Large intestine (tissue), 12 donors: ENCODE measurements at places on chromosomes 7 and 10. TPM values are rescaled to one million over a fixed set of nuclear protein-coding genes. Genes with fewer than 3 reads are reported as not detected.
A peak's percentile ranks its signal among the peaks of the same experiment; 100 is the strongest.

GRCh38 chr7:135414850-135415439 lies 95.0 kb downstream of the CNOT4 start:
- no peaks in the 10 kb centered on the region for H3K27me3 ChIP-seq
- H3K36me3 ChIP-seq: peaks cover 13% of the 10 kb centered on the region
- no peak overlapping the region for H3K27ac ChIP-seq
- peak; percentile 7 for DNase-seq
- no peak overlapping the region for H3K4me3 ChIP-seq
- no peaks in the 10 kb centered on the region for H3K4me1 ChIP-seq

DNA sequence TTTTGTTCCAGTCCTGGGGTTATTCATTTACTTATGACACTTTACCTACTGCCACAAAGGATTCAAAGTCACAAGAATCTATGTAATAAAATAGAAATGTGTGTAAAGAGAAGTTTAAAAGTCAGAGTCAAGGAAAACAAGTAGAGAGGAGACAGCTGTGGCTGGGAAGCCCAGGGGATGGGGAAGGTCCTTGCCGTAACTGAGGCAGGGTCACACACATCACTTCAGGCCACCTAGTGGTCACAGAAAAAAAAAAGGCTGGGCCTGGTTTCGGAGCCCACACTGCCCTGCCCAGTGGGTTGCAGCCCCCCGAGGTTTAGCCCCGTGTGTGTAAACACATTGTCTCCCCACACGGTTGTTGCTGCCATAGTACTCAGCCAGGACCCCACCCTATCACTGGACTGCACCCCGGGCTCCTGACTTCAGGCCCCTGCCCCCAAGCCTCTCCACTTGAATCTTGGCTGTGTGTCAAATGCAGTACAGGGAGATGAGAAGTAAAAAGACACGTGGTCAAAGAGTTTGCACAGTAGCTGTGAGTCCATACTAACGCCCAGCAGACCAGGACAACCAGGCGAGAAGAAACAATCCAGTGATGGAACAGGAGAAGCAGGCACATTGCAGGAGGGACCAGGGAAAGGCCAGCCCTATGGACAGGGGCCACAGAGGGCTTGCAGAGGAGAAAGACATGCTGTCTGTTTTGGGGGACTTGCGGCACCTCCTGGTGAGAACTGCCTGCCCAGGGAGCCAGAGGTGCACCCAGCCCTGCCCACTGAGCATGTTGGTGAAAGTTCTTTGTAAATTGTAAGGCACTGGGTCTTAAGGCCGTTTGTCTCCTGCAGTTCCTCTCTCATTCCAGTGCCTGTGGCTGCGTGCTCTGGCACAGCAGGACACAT lies 91.4 kb upstream of the MACROH2A2 start:
- DNase-seq: peak; percentile 63
- H3K27me3 ChIP-seq: no peaks in the 10 kb centered on the region

The LRRC17 gene
- polyA plus RNA-seq: 30.2 TPM

GRCh38 chr7:50300336-50300735 lies 4.2 kb upstream of the IKZF1 start:
- H3K36me3 ChIP-seq: no peaks in the 10 kb centered on the region
- no peak overlapping the region for H3K4me3 ChIP-seq
- no peaks in the 10 kb centered on the region for H3K4me1 ChIP-seq
- DNase-seq: no peak
- peaks cover 53% of the 10 kb centered on the region for H3K27me3 ChIP-seq

DNA sequence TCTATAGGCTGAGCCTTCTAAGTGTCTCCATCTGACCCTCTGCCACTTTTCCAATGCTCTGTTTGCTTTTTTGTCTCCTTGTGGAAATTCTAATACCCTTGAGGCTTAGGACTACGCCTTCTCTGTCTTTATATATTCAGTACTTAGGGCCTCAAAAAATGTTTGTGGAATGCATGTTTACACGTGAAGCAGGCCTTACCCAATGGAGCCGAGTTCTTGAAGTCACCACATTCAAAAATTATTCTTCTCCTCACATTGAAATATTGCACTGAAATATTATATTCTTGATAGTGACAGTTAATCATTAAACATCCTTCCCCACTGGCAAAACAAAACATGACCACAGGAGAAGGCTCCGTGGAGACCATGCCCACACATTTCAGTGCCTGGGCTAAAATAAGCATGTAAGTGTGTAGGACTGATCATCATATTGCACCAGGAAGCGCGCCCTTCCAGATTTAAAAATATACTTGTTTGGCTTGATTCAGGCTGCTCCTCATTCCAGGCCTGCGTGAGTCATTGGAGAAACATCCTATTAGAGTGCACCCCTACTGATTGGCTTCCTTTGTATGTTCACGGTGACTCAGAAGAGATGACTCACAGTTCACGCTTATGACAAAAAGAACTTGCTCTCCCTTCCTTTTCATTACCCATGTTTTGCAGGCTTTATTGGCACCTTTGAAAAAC lies 307.4 kb upstream of the AOAH start:
- peaks cover 13% of the 10 kb centered on the region for H3K4me1 ChIP-seq
- peak; percentile 84 for DNase-seq
- no peak overlapping the region for H3K4me3 ChIP-seq
- H3K27me3 ChIP-seq: no peaks in the 10 kb centered on the region

DNA sequence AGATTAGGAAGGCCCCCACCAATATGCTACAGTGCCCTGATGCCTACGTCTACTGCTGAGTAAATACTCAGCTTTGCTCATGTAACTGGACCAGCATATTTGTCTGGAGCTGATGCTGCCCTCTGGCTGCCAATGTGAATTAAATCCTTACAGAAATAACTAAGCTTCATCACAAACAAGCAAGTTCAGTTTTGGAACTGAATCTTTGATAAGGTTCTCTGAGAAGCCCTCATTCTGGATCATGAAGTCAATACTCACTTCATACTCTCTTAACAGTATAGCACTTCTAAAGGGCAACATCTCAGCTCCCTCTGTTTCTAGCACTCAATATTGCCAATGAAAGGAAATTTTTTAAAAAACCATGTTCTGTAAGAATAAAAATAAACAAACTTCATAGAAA lies 246.7 kb downstream of the ETV1 start:
- H3K36me3 ChIP-seq: no peaks in the 10 kb centered on the region
- no peaks in the 10 kb centered on the region for H3K4me1 ChIP-seq
- no peaks in the 10 kb centered on the region for H3K27me3 ChIP-seq

- peaks cover 13% of the 10 kb centered on the region for H3K4me1 ChIP-seq
- H3K27me3 ChIP-seq: no peaks in the 10 kb centered on the region
- no peak for DNase-seq
- no peak overlapping the region for H3K4me3 ChIP-seq
- peaks cover 6% of the 10 kb centered on the region for H3K36me3 ChIP-seq
Observed at GRCh38 chr7:105811189-105811847, 65.1 kb downstream of the ATXN7L1 start.

The TWNK gene
- 9.8 TPM for polyA plus RNA-seq

The POLR2J2 gene
- 4.4 TPM for polyA plus RNA-seq

The PPP1R17 gene
- not detected for polyA plus RNA-seq
